NCI-H446 treated with DMSO at 0.1 percent for 48 hours (cell line): ENCODE measurements at places on chromosomes 2 and 18.

DNA sequence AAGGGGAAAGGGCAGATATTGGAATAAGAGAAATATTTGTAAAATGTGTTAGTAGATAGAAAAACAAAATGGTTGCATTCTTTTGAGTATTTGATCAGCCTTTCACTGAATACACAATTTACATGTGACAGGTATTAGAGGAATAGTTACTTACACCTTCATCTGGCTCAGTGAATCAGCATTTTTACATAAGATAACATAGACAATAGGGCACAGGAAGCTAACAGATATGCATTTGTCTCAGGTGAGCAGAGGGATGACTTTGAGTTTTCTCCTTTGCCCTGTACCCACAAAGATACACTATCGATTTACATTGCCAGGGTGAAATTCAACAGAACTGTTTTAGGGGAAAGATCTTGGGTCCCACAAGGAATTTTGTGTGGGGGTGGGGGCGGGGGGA, 373.1 kb upstream of the NETO1 start:
- DNase-seq: no peak

- no peak for DNase-seq
Observed at GRCh38 chr2:112075490-112076260, 20.6 kb downstream of the TMEM87B start.

GRCh38 chr2:8257502-8257901, 424.4 kb upstream of the ID2 start:
- DNase-seq: no peak

DNA sequence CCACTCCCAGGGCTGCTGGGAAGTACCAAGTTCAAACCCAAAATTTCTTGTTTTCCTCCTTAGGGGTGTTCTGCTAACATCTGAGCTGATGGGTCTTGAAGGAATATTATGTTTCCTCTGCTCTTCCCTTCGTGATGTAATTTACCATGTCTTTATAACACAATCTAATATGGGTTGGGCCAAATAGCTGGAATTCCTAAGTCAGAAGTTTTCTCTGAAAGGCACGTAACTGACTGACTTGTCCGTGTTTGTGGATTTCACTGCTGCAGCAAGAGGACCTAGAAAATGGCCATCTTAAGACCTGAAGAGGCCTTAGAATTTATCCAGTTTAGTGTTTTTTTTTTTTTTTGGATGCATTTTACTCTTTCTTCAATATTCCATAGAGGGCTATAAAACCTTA, 256.7 kb downstream of the DCDC2C start:
- DNase-seq: no peak
